NCI-H1417 treated with DMSO at 0.1 percent for 48 hours (cell line): ENCODE measurements at places on chromosomes 2 and 18.

- no peak for DNase-seq
Measured at GRCh38 chr18:80194874-80195570, 52.3 kb downstream of the PARD6G start.

DNA sequence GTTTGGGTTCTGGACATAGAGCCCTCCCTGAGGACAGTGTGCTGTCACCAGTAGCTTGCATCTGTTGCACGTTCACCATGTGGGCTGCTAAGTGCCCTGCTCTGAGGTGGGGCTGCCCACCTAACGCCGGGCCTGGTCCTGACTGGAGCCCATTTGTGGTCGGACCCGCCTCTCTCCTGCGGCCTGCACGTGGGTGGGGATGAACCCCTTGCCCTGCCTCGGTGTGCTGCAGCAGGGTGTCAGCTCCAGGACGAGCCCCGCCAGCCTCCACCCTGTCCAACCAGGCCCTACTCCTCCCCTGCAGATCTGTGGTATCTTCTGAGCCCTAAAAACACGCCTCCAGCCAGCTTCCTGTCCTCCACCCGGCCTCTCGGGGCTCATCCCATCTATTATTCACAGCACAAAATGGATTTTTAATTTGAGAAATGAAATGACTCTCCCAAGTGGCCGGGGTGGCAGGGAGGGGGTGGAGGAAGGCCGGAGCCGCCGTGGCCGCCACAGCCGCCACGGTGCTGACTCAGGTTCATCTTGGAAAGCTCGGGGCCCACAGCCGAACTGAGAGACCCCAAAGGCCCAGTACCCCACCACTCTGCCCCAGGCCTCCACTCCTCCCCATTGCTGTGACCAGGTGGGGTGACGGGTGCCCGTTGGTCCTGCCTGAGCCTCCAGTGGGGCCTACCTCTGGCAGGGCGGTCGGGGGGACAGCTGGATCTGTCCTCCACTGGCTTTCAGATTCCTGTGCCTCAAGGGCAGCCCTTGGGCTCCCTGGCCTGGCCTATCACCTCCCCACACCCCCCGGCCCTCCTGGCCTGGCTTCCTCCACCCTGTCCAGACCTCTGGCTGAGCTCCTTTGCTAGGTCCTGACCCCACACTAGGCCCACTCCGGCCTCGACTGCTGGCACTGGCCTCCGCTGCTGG is 2.8 kb upstream of the ECEL1 start:
- no peak for DNase-seq

- no peak for DNase-seq
Measured at GRCh38 chr18:22694954-22695353, 238.2 kb upstream of the RBBP8 start.

DNA sequence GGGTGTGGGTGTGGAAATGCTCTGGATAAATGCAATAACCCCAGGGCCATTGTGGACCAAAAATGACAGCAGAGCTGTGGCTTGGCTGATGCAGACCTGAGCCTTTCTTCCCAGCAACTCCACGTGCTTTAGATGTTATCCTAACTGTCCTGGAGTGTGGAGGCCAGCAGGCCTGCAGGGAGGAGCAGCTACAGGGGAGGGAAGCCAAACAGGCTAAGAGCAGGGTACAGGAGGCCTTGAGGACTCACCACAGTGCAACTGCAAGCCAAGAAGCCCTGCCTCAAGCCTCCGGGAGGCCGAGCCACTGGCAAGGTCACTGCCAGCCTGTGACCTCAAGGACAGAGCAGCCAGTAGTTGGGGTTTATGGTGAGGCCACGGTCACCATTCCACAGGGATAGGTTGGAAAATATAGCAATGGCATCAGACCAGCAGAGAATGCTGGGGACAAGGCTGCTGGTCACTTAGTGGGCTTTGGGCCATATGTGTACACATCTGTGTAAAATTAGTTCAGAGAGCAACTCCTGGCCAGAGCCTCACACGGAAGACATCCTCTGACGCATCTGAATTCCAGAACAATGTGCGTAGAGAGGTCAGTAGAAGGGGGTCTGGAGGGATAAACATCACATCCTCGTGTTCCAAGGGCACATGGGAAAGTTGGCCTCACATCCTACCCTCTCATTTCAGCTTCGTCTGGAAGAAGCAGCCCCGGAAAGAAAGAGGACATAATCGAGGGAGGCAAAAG is 76.2 kb upstream of the UPP2 start:
- no peak for DNase-seq

GRCh38 chr2:117557626-117558025 is 256.9 kb upstream of the DDX18 start:
- DNase-seq, result no peak
